ENCODE measurements at places on chromosomes 13 and 19.

DNA sequence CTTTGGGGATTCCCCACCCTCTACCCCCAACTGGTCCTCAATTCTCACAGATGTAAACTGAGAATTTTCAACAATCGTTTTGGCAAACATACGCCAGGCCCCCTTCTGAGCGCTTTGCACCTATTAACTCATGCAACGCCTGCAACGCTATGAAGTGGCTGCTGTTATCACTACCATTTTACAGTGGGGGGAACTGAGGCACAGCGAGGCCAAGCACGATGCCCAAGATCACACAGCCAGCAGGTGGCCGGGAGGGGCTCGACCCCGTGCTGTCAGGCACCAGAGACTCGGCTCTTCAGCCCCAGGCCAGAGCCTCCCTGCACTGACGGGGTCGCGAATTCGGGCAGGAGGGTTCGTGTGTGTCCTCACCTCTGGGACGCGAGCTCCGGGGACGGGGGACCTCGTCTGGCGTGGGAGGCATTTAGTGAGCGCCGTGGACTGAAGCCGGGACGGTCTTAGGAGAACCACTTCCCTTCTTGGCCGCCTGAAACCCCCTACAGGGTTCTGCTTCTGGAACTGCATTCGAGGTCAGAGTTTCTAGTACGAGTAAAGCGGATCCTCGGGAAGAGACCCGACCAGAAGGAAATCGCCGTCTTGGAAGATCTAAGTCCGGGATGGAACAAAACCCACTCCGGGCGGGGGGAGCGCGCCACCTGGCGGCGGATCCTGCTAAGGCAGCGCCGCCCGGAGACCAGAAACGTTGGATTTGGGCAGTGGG, 21.0 kb downstream of the ZNF114 start:
- DNase-seq: peak; percentile 67

DNA sequence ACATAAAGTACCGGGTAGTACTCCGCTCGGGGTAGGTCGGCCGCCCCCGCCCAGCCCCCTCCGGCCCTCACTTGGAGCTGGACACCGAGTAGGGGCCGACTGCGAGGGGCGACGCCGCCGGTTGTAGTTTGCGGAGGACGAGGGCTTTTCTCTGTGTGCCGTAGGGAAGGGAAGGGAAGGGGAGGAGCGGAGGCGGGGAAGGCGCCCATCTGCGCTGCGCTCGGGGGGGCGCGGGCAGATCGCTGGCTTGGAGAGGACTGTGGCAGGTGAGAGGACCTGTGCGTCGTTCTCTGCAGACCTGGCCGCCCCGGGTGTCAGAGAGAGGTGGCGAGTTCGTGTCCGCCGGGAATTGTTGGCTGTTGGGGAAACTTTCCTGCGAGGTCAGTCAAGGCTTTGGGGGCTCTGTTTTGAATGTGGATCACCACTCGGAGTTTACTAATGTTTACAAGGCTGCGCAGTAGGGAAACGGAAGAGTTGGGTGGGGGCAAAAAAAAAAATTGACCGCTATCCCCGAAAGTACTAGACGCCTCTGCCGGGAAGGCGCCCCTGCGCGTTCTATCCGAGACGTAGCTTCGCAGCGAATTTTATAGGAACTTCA, 1.4 kb downstream of the ING1 start:
- peak; percentile 67 for DNase-seq

DNA sequence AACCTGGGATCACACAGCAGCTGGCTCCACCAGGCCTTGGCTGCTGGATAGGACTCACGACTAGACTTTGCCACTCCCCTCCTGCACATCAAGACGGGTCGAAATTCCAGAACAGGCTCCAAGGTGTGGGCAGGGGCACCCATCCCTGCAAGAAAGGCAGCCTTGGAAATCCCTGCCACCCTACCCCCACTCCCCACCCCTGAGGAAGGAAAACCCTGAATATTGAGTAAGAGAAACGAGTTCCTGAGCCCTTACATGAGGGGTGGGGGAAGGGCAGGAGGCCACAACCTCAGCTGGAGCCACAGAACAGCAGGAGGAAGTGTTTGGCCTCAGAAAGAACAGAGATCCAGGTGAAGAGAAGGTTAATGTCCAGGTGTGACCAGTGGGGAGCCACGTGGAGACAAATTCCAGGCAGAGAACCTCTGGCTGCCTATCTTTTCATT, 20.1 kb downstream of the DEDD2 start:
- no peak for DNase-seq

GRCh38 chr19:34436716-34437115, 8.5 kb downstream of the UBA2 start:
- no peak for DNase-seq

DNA sequence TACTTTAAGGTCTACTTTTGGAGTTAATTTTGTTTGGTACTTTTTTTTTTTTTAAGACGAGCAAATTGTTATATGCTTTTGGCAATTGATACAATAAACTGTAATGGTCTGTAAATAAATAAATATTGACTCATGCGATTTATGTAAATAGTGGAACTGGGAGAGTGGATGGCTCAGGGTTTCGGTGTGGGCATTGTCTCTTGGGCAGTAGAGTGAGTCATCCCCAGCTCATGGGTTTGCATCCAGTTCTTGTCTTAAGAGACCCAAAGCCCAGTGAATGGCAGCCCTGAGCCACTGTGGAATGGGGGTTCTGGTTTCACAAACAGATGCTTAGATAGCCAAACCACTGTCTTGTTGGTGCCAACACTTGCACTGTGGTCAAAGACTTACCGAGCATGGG, 33.0 kb downstream of the FGF9 start:
- DNase-seq: no peak

- no peak for DNase-seq
These were observed 25.7 kb upstream of the ZNF492 start for GRCh38 chr19:22608441-22608840.

DNA sequence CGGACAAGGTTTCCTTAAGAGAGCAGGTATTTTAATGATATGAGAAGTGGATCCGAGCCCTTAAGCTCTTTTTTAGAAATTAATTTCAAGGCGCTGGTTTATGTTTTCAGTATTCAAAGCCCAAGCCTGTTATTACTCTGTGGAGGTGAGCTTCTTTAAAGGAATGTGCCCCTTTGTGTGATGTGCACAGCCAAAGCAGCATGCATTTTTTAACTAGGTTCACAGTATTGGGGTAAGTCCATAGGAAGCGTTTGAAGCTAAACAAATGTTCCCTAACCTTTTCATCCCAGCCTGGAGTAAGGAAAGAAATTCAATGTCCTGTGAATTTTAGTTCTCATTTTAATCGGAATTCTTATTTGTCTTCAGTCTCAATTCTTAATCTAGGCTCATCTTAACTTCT, 217.5 kb downstream of the KCTD12 start:
- DNase-seq: no peak

DNA sequence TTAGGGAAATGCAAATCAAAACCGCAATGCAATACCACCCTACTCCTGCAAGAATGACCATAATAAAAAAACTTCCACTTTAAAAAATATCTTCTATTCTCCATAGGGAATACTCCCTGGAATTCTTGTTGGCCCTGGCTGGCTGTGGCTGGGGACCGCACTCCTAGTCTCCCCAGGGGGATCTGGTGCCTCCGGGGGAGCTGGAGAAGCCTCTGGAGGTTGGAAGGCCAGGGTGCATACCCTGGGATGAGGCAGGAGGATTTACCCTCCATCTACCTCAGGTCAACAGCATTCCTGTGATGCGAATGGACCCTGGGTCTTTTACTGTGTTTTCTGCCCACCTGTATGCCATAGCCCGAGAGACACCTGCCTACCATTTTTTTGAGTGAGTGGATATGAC, 120.0 kb upstream of the ZNF536 start:
- DNase-seq: no peak

GRCh38 chr13:99751517-99752199, 219.9 kb downstream of the ZIC5 start:
- DNase-seq: no peak

DNA sequence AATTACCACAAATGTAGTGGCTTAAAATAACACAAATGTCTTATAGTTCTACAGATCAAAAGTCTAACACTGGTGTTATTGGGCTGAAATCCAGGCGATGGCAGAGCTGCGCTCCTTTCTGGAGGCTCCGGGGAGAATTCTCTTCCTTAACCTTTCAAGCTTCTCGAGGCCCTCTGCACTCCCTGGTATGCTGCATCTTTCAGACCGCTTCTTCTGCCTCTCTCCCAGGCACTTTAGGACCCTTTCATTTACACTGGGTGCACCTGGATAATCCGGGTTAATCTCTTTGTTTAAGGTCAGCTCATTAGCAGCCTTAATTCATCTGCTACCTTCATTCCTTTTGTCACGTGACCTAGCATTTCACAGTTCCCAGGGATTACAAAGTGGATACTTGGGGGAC, 211.3 kb upstream of the RFC3 start:
- DNase-seq: no peak

GRCh38 chr13:106153041-106153440, 382.4 kb downstream of the EFNB2 start:
- no peak for DNase-seq

- DNase-seq: peak; percentile 59
These were observed 703 bp upstream of the CILP2 start for GRCh38 chr19:19537075-19538048.

GRCh38 chr19:19457671-19458070, 52.2 kb downstream of the GATAD2A start:
- DNase-seq: no peak

DNA sequence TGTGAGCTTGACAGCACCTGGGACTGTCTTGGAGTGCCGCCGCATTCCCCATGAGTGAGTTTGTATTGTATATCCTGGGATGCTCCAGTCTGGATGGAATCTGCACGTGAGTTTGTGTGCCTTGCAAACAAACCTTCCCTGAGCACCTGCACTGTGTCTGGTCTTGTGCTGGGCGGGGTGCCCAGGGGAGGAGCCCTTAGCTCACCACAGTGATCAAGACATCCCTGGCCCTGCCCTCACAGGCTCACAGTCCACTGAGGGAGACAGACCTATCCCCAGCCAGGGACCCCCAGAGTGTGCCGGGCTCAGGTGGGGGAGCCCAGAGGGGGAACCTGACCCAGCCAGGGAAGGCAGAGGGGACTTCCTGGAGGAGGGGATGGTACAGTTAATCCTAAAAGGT, 1.7 kb upstream of the BCAM start:
- DNase-seq: peak; percentile 91

- no peak for DNase-seq
These were observed 1.5 kb downstream of the N4BP2L1 start for GRCh38 chr13:32426191-32426989.

GRCh38 chr13:110790371-110790770, 76.9 kb downstream of the ING1 start:
- no peak for DNase-seq

GRCh38 chr13:112725346-112726015, 35.6 kb downstream of the ATP11A start:
- no peak for DNase-seq

- no peak for DNase-seq
These were observed 188.8 kb upstream of the SPRY2 start for GRCh38 chr13:80529734-80530133.

DNA sequence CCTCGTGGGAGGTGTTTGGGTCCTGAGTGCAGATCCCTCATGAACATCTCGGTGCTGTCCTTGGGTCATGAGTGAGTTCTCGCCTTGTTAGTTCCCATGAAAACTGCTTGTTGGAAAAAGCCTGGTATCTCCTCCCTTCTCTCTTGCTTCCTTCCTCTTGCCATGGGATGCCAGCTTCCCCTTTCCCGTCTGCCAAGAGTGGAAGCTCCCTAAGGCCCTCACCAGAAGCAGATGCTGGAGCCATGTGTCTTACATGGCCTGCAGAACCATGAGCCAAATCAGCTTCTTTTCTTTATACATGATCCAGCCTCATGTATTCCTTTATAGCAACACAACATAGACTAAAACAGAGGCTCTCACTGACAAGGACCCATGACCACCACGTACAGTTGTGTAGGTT, 8.2 kb downstream of the ADGRE2 start:
- DNase-seq: no peak

DNA sequence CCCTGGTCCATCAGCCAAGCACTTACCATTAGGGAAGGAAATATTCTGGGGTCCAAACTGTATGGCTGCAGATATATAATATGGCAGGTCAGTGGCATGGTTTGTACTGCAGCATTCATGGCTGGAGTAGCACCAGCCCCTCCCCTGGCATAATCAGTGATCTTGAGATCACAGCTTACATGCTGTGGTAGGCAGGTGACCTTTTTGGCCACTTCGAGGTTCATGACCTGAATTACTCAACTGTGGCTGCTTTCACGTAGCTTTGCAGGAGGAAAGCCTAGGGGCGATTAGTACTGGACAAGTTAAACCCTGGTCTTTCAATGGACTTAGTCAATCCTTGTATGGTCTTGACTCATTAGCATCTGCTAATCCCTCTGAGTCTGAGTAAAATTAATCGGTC, 169.8 kb downstream of the SPRY2 start:
- DNase-seq: no peak

DNA sequence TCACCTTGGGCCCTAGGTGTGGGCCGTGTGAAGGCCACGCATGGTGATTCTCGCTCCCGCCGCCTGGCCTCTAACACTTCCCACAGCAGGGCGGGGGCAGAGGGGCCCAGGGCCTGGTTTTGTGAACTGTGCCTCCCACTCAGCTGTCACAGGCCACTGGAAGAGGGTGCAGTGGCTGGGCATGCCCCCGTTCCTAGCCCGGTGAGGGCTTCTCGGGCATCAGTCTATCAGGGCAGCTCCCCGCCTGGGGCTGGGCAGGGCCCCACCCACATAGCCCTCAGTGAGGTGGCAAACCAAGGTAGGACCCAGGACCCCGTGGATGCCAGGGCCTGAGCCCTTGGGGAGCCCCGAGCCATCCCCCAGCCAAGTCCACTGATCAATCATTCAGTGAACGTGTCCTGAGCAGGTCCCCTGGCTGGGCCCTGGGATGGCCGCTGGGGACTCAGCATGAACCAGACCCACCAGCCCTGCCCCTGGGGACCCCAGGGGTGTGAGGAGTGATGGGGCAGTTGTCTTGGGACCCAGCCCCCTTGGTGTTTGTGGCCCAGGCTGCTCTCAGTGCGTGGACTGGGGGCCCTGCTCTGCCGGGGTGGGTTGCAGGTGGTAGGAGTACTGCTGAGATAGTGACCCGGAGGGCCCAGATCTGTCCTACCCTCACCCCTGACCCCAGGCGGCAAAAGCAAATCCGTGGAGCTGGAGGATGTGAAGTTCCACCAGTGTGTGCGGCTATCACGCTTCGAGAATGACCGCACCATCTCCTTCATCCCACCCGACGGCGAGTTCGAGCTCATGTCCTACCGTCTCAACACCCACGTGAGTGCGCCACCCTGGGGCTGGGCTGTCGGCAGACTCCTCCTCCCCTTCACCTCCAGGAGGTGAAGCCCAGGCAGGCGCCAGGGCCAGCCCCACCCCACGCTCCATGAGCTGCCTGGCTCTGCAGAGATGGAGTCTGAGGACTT, 29.4 kb downstream of the AP1M1 start:
- no peak for DNase-seq

GRCh38 chr19:48480183-48480557, 11.0 kb downstream of the CYTH2 start:
- DNase-seq: peak; percentile 65

DNA sequence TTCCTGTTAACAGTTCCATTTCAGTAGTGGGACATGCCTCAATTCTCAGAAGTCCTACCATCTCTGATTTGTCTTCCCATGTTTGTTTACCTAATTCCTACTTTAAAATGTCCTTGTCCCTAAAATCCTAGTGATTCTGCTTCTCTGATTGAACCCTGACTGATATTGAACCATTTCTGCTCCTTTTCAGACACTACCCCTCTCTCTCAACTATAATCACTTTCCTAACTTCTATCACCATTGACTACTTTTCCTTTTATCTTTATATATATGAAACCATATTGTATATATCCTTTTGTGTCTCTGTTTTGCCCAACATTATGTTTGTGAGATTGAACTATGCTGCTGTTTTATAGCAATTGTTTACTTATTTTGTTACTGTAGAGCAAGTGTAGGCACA, 15.6 kb upstream of the ZNF227 start:
- DNase-seq: no peak

Measured in RWPE2 (cell line).